Breast epithelium (tissue), 4 donors: ENCODE measurements at places on chromosomes 1 and 21.

DNA sequence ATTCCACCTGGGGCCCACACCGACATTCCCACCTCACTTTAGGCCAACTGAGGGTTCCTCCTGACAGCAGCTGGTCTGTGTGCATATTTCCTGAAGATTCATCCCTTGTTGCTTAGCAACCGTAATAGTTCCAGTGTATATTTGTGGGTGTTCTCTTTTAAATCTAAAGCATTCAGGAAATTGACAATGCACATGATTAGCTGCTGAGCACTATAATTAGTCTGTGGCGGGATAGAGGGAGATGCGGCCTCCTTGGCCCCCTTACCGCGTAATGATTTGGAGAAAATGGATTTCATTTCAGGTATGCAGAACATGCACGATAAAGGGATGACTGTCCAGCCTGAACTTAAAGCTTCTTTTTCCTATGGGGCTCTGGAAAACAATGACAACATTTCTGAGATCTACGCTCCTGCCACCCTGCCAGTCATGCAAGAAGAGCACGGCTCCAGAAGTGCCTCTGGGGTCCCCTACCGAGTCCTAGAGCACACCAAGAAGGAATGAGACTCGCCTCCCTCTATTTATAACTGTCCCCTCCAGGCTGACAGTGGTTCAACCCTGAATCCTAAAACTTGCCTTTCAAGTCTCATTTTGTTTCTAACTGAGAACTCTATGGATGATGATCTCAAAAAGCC lies 33.8 kb upstream of the RCAN3 start:
- DNase-seq: no peak

DNA sequence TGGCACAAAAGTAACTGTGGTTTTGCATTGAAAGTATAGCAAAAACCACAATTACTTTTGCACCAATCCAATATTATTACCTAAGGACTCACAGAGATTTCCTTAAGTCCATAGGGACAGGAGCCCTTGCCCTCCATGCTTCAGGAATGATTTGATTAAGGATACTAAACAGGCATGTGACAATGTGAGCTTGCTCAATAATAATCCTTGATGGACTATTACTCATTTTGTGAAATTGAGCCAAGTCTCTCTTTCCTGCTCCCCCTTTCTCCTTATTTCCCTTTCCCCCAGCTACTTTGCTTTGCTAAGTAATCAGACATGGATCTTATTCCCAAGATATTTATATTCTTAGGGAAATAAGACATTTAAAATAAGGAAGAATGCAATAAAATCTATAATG lies 21.6 kb upstream of the RGL1 start:
- DNase-seq: no peak

DNA sequence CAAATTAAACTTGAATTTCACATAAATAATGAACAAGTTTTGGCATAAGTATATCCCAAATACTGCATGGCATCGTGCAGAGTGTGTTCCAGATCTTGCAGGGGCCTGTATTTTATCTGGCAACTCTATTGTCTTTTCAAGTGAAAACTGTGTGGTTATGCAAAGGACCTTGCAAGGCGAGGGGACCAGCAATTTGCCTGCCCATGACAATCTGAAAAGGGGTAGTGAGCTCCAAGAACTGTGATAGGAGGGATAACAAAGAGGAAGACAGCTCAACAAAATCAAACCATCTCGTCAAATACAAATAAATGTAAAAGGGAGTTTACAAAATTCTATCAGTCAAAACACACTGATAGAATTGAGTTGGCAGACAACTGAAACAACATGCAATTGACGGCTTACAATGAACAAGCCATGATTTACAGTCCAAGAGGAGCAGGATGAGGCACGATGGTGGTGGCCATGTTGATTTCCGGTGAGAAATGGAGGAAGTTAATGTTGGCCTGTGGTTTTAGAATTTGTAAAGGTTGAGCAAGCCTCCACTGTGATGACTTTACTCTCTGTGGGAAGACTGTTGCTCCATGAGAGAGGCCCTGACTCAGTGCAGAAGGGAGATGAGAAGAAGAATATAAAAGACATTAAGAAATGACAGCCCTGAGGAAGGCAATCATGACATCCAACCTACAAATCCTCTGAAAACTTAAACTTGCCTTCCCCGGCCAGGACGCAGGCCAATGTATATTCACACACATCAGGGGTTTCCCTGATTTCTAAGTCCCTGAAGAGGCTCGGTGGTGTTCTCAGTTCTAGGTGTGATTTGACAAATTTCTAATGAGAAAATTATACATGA lies 132.2 kb downstream of the ADSS2 start:
- no peak for DNase-seq

DNA sequence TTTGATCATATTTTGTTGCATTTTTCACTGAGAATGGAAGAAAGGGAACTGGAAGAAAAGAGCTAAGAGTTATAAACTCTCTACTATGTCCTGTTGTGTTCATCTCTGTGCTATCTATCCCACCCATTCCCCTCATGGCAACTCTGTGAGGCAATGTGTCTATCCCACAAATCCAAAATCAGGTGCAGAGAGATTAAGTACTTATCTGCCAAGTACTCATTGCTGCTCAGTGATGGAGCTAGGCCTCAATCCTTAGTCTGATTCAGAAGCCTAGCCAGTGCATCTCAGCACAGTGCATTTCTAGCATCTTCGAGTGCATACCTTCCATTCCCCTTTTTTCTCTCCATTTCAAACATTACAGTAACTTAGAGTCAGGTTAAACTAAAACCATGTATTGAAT lies 270.6 kb downstream of the TPR start:
- DNase-seq: no peak
